ENCODE measurements at places on chromosomes 13 and 19.

- DNase-seq: peak; percentile 76
Observed at GRCh38 chr19:36973021-36973843, 57.1 kb downstream of the ZNF568 start.

- DNase-seq: no peak
Observed at GRCh38 chr19:49135686-49136085, 16.3 kb downstream of the PPFIA3 start.

GRCh38 chr19:53878776-53879139 lies 3.2 kb upstream of the PRKCG start:
- DNase-seq: no peak

DNA sequence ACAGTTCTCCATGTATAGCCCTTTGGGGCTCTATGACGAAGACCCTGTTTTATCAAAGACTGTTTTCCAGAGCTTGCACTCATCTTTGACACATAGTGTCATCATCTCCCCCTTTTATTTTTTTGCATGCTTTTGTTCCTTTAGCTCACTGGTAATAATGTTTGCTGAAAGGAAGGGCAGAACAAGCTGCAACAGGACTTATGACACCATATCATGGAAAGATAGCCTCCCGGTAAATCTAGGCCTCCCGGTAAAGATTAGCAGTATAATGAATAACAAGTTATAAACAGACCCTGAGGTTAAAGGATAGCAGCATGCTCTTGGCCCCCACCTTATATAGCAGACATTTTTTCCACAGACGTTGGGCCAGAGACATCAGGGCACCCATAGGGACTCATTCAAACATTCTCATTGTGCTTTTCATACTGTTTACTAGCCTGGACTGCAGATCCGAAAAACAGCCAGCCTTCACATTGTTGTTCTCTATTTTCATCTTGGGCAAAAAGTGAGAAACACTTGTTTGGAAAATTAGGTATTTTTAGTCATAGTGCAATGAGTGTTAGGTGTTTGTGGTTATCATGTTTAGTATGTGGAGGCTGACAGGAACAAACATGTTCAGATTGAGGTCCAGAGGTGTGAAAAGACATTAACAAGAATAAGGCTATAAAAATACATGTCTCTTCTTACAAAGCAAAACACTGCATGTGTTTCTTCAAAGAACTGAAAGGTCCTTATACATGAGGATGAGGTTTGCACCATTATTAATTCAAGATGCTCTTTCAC lies 136.9 kb upstream of the SPRY2 start:
- no peak for DNase-seq

DNA sequence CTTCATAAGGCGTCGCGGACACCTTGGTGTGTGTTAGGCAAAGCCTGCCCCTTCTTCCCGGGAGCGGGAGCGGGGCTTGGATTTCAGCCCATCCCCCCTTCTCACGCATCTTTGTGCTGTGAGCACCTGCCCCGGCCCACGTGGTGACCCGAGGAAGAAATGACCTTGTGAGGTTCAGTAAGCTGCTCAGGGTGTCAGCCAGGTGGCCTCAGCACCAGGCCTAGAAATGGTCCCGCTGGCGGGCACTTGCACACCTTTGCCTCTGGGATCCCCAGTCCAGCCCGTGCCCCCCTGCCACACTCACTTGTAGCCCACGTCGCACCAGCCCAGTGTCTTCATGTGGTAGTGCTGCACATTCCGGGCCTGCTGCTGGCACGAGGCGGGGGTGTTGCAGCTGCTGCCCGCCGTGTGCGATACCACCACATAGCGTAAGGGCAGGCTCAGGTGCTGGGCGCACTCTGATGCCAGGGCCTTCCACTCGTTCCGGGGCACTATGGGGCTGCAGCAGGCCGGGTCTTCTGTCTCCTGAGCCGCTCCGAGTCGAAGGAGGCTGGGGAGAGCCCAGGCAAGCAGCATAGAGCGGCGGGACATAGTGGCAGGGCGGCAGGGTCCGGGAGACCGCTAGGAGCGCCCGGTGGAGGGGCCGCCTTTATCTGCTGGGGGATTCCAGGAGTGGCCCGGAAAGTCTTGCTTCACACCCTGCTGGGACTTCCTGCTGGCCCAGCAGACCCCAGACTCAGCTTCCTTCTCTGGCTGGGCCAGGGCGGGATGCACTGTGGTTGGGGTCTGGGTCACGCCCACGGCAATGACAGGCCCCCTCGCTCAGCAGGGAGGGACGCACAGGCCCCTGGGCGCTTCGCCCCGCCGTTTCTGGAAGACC lies at the start of gene PGLYRP1:
Gene PGLYRP1, minus strand, starts transcription at position 623 of the 880 bp plus-strand sequence. Its CDS starts 32 bp downstream, at position 591.
- DNase-seq: no peak
